ENCODE measurements at places on chromosomes 12 and 14. TPM values are rescaled to one million over a fixed set of nuclear protein-coding genes. Genes with fewer than 3 reads are reported as not detected.

Gene CSRP2
- total RNA-seq = 20.2 TPM

Gene P2RX2
- total RNA-seq = not detected

- no peaks in the 10 kb centered on the region for H3K27me3 ChIP-seq
- no peaks in the 10 kb centered on the region for H3K4me1 ChIP-seq
- H3K36me3 ChIP-seq = no peaks in the 10 kb centered on the region
- no peak overlapping the region for H3K27ac ChIP-seq
Measured at GRCh38 chr12:47767216-47767724, 5.8 kb upstream of the SLC48A1 start.

Gene KERA
- not detected for total RNA-seq

GRCh38 chr12:68609998-68610369 is 715 bp upstream of the RAP1B start:
- peak overlapping the region; percentile 90 for H3K27ac ChIP-seq
- no peaks in the 10 kb centered on the region for H3K4me1 ChIP-seq
- no peaks in the 10 kb centered on the region for H3K27me3 ChIP-seq
- no peak for DNase-seq
- H3K4me3 ChIP-seq = peak overlapping the region; percentile 62

- no peak for DNase-seq
- H3K27me3 ChIP-seq = no peaks in the 10 kb centered on the region
- H3K36me3 ChIP-seq = no peaks in the 10 kb centered on the region
- no peak overlapping the region for H3K27ac ChIP-seq
- peaks cover 8% of the 10 kb centered on the region for H3K4me1 ChIP-seq
Measured at GRCh38 chr14:51513933-51514332, 137.8 kb upstream of the FRMD6 start.

- peak; percentile 72 for DNase-seq
- peaks cover 3% of the 10 kb centered on the region for H3K4me1 ChIP-seq
- H3K4me3 ChIP-seq = peak within 1 kb of the TSS; percentile 59
- H3K27ac ChIP-seq = peak within 1 kb of the TSS; percentile 40
- H3K27me3 ChIP-seq = peaks cover 10% of the 10 kb centered on the region
- H3K36me3 ChIP-seq = no peaks in the 10 kb centered on the region
Measured at GRCh38 chr12:51391283-51392123, at the start of gene GALNT6. GALNT6 (minus strand) TSS chr12:51391406; CDS start chr12:51379781, 11,625 bp downstream.

DNA sequence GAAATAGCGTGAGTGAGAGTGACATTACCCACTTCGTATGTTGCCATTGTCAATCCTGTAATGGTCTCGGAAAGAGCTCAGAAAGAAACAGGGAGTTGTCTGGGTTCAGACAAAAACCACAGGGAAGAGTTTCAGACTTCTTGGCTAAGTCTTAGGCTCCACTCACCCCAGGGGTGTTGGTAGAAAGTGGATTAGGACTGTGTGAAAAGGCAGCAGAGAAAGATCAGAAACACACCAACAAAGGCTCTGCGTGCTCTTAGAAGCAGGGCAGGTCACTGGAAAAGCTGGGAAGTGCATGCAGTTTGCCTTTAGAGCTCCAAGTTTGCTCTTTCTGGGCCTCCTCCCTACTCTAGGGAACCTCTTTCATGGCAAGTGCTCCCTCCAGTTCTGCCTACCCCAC is 106.1 kb upstream of the PLXNC1 start:
- no peaks in the 10 kb centered on the region for H3K36me3 ChIP-seq
- H3K27me3 ChIP-seq = no peaks in the 10 kb centered on the region
- H3K4me1 ChIP-seq = no peaks in the 10 kb centered on the region

DNA sequence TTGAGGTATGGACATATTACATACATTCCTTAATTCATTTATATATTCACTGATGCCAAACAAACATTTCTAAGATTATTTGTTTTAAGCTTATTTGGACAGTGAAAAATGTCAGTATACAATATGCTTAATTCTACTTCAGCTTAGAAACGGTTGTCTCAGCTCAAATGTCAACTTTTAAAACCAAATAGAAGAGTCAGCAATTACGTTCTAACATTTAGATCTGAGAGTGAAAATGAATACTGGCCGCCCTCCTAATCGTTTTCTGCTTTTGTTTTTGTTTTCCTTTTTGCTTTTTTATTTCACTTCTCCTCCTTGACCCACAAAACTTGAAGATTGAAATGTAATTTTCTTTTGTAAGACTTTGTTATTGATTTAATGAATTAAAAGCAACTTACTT is 19.7 kb upstream of the RERG start:
- H3K4me3 ChIP-seq = no peak overlapping the region
- H3K36me3 ChIP-seq = no peaks in the 10 kb centered on the region
- H3K27ac ChIP-seq = no peak overlapping the region
- no peaks in the 10 kb centered on the region for H3K4me1 ChIP-seq
- no peaks in the 10 kb centered on the region for H3K27me3 ChIP-seq
- no peak for DNase-seq

DNA sequence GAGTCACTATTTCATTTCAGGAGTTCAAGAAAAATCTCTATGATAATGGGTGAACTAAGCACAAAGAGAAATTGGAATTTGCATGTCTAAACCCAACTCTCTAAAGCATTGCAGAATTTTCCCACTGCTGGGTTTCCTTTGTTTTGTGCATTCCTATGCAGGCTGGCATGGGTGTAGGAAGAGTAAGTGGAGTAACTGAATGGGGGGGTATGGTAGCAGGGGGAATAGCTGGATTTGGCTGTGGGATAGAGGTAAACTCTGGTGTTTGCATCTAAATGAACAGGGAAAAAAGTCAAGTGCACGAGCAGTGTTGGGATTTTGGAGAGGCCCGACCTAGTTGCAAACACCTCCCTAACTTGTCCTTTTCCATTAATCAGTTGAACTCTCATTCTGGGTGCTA is 159.1 kb downstream of the ANO4 start:
- H3K4me3 ChIP-seq = no peak overlapping the region
- no peak for DNase-seq
- H3K4me1 ChIP-seq = no peaks in the 10 kb centered on the region

DNA sequence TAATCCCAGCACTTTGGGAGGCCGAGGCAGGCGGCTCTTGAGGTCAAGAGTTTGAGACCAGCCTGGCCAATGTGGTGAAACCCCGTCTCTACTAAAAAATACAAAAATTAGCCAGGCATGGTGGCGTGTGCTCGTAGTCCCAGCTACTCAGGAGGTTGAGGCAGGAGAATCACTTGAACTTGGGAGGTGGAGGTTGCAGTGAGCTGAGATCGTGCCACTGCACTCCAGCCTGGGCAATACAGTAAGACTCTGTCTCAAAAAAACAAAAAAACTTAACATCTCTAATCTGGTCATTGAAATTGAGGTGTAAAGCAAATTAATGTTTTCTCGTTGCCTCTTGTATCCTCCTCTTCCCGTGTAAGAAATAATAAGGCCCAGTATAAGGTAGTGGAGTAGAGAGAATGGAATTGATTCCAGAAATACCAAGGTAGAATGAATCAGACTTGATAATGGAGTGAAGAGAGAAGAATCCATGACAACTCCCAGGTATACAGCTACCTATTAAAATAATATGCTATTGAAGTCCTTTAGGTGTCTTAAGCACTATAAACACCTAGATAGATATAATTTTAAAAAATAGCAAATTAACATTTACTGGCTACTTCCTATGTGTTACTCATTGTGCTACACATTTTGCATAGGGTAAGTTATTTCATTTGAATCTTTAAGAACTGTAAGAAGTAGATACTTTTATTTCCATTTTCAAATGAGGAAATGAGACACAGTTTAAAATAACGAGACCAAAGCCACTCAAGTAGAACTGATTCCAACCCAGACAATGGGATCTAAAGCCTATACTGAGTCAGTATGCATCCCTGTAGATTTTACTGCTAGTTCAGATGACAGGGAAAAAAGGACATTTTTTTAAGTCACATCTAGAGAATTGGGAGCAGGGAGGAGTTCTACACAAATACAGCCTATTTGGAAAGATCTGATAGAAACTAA is 23.2 kb downstream of the RAP1B start:
- no peaks in the 10 kb centered on the region for H3K27me3 ChIP-seq
- peaks cover 17% of the 10 kb centered on the region for H3K4me1 ChIP-seq
- H3K36me3 ChIP-seq = no peaks in the 10 kb centered on the region
- H3K4me3 ChIP-seq = no peak overlapping the region
- no peak overlapping the region for H3K27ac ChIP-seq
- no peak for DNase-seq

DNA sequence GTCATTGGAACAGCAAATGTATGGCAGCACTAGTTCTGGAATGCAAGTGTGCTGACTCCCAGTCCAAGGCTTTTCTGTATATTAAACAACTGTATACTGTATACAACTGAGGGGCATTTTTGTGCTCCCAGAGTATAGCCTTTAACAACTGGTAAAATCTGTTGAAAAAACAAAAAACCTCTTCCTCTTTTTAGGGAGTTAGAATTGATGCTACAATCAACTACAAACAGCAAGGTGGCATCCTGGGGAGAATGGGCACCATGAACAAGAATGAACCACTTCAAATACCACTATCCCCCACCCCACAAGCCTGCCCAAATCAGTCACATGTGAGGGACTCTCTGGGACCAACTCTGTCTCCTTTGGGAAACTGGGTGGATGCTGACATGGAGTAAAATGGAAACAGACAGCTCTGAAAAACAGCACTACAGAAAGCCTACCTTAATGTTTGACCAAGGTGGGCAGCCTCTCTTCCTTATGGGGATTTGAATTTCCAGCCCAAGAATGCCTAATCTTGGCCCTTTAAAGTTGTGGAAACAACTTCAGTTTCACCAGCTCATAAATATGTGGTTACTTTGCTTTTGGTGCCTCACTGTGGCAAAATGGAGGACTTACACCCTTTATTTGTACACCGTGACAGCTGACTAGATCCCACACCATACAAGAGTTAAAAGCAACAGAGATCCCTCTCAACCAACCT is 7.5 kb downstream of the VTI1B start:
- no peak overlapping the region for H3K4me3 ChIP-seq
- peaks cover 5% of the 10 kb centered on the region for H3K4me1 ChIP-seq
- H3K27me3 ChIP-seq = no peaks in the 10 kb centered on the region
- H3K36me3 ChIP-seq = no peaks in the 10 kb centered on the region

DNA sequence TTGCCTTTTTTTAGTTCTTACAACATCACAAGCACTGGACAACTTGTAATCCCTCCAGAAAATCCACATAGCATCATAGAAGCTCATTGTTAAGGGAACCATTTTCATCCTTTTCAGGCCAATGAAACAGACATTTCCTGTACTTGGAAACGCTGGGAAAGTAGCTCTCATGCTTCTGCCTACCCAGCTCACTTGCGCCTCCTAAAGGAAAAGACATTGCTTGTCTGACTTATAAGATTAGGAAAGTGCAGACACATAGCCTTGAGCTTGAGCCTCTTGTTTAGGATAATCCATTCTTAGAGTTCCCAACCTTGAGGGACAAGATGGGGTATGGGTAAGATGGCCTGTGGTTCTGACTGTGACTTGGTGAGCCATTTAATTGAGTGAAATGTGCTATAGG is 589.5 kb downstream of the NOVA1 start:
- H3K4me3 ChIP-seq = no peak overlapping the region

DNA sequence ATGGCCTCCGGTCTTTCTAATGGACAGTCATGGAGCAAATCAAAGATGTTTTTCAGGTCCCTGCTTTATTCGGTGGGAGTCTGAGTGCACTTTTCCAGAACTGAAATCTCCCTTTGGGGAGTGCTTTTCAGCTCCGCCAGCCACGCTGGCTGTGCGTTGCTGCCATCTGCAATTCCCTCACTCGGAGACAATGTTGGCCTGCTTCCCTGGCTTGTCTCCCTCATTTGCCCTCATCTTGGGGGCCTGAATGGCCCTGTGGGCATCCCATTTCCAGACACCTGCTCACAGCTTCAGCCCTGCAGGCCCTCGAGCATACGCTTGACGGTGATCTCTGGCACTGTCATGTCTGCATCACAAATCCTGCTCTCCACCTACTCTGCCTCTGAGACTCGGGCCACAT is 103.8 kb downstream of the CCDC92 start:
- H3K36me3 ChIP-seq = no peaks in the 10 kb centered on the region
- DNase-seq = no peak
- no peak overlapping the region for H3K27ac ChIP-seq
- no peaks in the 10 kb centered on the region for H3K27me3 ChIP-seq

DNA sequence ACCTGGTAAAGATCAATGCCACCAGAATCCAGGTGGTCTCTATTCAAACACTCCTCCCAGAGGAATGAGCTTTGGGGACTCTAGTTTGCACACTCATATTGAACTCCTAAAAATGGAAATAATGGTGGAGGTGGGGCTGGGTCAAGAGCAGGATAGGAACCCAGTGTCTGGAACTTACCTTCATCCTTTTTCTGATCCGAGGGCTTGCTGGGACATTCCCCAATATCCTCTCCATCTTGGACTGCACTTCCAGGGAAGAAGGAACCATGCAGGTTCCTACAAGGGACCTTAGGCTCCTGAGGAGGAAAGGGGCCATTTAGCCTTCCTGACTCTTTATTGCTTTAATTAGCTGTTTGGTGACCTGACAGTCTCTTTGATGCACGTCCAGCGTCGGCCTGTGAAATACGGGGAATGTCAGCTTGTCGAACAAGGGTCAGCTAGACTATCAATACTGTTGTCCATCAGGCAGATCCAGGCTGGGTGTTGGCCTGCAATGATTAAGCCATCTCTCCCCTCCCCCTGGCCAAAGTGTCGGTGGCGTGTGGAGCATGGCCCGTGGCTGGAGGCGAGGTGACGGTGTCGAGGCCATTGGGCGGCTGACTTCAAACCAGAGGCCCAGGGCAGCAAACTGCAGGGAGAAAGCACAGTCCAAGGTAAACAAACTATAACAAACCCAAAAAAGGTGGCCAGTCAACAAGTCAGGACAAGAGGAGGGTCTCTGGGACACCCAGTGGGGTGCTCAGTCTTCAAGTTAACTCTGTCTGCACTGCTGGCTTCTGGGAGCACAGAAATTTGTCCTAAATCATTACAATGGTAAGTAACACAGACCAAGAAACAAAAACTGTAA is 405.2 kb upstream of the TBX3 start:
- peak; percentile 90 for DNase-seq
- peak overlapping the region; percentile 21 for H3K4me3 ChIP-seq
- no peaks in the 10 kb centered on the region for H3K36me3 ChIP-seq
- no peaks in the 10 kb centered on the region for H3K4me1 ChIP-seq

GRCh38 chr12:116325336-116325664 is 47.8 kb upstream of the MED13L start:
- H3K36me3 ChIP-seq = no peaks in the 10 kb centered on the region
- H3K4me3 ChIP-seq = no peak overlapping the region
- H3K27ac ChIP-seq = peak overlapping the region; percentile 15
- DNase-seq = no peak
- no peaks in the 10 kb centered on the region for H3K4me1 ChIP-seq
- H3K27me3 ChIP-seq = no peaks in the 10 kb centered on the region

GRCh38 chr12:62332598-62332997 is 72.4 kb downstream of the USP15 start:
- no peaks in the 10 kb centered on the region for H3K4me1 ChIP-seq
- H3K36me3 ChIP-seq = no peaks in the 10 kb centered on the region
- H3K27ac ChIP-seq = no peak overlapping the region
- no peak for DNase-seq
- H3K4me3 ChIP-seq = no peak overlapping the region
- H3K27me3 ChIP-seq = no peaks in the 10 kb centered on the region

Gene ARG2
- total RNA-seq = 0.92 TPM
